Stimulated activated CD8-positive, alpha-beta memory T cell treated with anti-CD3 and anti-CD28 coated beads, Interleukin-15, amount 100 ng/mL, for 24 hours (primary cell): ENCODE measurements at places on chromosomes 2 and 18.

DNA sequence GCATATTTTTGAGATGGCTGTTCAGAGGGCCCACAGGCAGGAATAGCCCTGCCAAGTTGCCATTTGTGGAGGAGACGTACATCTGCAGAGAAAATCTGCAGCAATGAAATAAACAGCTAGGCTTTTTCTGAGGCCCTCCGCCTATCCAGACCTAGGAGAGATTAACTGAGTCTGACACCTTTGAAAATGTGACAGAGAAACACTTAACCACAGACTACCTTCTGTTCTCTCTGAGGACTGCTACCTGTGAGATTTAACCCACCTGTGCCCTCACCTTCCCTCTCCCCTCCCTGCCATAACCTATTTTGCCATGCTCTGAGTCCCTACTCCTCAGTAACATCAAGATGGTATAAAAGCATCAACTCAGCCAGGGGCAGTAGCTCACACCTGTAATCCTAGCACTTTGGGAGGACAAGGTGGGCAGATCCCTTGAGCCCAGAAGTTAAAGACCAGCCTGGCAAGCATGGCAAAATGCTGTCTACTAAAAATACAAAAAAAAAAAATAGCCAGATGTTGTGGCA, 160.3 kb downstream of the TGIF1 start:
- DNase-seq: no peak

GRCh38 chr18:37684590-37684989, 119.0 kb upstream of the CELF4 start:
- DNase-seq: no peak

- no peak for DNase-seq
Observed at GRCh38 chr2:205858881-205859441, 176.7 kb downstream of the NRP2 start.

DNA sequence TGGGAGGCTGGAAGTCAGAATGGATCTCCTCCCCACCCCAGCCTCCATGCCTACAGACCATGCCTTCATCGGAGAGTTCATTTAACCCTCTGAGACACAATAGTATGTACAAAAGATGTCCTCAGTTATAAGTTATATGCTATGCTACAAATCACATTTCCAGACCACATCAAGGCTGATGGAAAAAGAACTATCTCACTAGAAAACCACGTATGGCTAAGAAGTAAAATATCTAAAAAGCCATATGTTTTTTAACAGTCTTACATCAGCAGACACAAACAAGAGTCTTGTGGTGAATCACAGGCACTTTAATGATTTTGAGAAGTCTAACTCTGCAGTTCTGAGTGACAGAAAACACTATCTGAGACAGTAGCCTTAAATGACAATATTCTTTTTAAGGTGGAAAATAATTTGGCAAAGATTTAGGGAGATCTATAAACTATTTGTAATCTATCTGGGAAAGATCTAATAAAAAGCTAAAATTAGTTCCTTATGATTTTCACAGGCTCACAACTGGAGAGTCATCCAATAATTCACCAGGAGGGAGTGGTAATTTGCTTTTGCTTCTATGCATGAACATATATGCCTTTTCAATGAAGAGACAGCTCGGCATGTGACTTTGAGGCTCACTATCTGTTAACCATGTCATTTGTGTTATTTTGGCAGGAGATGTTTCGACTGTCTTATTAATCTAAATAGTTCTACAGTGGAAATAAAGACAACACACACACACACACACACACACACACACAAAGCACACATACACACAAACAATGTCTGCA, 197.5 kb downstream of the IRS1 start:
- DNase-seq: no peak

DNA sequence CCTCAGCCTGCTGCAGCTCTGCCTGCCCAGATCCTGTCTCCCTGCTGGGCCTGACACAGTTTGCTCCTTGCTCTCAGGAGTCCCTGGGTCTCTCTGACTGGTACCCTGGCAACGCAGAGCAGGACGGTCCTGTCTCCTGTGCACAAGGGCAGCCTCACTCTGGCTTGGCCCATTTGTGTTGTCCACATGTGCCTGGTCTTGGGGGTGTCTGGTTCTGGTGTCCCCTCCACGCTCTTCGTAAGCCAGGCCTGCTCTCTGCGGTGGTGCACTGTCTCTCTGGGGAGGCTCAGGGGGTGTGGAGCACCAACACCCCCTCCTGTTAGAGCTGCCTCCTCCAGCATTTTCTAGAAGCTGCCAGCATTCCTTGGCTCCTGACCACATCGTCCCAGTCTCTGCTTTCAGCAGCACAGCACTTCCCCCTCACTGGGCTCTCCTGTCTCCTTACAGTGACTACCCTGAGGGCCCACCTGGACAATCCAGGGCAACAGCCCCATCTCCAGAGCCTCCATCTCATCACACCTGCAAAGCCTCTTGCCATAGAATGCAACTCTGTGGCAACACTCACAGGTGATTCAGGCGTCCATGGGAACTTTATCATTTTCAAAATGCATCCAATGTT, 235.6 kb upstream of the HS6ST1 start:
- no peak for DNase-seq

DNA sequence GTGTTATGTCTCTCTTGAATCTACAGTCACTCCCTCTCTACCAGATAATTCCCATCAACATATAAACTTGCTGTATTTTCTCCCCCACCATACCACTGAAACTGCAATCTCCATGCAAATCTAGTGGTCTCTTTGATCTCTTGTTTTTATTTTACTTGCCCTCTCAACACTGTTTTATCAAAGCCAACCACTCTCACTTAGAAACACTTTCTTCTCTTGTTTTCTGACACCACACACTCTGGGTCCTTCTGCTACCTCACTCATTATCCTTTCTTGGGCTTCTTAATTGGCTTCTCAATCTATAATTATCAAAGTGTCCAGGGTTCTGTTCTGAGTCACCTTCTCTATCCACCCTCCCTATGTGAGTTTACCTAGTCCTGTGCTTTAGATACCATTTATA, 2.0 kb upstream of the MCFD2 start:
- no peak for DNase-seq

DNA sequence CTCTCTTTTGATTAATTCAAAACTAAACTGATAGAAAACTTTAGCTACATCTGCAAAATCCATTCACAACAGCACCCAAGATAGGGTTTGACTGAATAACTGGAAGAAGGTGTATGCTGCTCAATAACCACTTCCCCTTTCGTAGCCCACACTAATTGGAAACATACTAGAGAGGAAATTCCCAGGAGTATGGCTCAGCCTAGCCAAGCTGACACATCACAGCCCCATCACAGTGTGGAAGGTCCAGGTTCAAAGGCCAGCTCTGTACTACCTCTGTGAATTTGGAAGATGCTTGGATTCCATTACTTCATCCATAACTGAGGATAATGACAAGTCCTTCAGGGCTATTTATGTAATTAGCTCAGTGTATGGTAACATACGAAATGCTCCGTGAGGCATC, 185.4 kb downstream of the FBXO15 start:
- no peak for DNase-seq

DNA sequence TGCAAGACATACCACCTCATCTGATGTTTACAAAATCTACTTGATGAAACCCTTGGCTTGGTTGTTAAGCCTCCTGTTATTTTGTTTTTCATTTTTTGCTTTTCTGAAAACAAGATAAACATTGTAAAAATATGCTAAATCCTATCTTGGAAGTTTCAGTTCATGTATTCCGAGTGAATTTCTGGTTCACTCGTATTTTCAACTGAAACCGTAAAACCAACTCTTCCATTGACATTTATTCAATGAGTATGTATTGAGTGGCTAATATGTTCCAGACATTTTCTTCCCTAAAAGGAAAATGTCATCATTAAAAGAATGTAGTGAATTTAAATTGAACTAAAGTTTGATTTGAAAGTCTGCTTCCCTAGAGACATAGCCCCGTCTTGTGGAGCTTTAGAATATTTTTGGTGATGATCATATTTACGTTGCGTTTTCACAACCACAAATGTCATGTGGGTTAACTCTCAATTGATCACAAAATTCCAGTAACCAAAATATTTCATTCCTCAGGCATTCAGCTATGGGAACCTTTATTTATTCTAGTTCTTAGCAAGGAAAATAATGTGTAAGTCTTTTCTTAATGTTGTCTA, 204.2 kb downstream of the MBD2 start:
- DNase-seq: no peak

GRCh38 chr18:3323900-3324299, 62.0 kb downstream of the MYL12B start:
- DNase-seq: no peak

DNA sequence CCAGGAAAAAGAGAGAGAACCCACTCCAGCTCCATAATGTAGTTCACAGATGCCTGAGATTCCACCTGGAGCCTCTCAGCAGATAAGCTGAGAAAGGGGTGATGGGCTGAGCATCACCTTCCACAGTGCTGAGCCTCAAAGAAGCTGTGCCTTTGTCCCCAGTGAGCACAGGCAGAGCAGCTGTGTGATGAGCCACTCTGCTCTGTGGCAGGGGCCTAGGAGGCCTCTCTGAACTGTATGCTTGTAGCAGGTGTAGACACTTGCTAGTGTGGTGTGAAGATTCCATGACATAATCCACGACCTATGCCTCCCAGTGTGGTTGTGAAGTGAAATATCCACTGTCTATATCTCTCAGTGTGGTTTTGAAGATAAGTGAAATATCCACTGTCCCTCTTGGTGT, 70.4 kb upstream of the MGAT4A start:
- no peak for DNase-seq

GRCh38 chr2:200466425-200467418, 43.1 kb downstream of the KCTD18 start:
- DNase-seq: no peak

DNA sequence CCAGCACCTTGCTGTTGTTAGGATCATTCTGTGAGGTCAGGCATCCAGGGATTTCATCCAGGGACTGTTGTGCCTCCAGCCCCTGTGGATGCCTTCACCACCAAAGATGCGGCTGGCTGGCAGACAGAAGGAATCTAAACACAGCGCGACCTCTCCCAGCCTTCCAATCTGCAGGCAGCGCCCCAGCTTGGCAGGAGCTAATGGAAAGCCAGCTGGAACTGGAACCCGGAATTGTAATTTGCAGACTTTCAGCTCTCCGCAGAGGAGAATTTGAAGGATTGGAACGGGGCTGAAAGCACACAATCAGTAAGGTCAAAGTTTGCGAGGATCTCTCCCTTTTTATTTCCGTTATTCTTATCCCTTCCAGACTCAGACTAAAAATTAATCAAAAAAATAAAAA, 127.8 kb downstream of the TRIB2 start:
- no peak for DNase-seq

GRCh38 chr18:50654658-50655550, 95.0 kb downstream of the MAPK4 start:
- no peak for DNase-seq

GRCh38 chr18:79974025-79974654, 9.7 kb downstream of the HSBP1L1 start:
- DNase-seq: no peak

DNA sequence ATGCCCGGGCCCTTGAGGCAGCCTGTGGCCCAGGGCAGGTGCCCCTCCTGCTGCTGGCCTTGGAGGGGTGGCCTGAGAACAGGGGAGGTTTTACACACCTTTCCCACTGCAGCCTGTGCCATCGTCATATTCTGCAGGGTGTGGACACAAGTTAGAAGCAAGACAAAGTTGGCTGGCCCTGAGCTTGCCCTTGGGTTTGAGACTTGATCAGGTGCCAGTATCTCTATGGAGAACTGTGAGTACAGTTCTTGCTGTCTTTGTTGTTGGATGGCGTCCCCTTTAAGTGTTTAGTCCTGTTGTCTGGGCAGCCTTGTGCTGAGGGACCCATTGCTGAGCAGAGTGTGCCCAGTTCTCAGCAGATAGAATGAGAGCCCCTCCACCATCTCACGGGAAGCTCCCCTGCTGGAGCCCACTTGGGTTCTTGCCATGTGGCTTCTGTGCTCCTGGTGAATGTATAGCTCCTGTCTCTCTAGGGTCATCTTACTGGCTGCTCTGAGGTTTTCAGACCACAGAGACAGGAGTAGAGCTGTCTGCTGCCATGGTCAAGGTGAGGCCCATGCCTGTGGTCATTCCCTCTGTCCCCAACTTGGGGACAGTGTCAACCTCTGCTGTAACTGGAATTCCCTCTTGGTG, 115.9 kb downstream of the SH3RF3 start:
- DNase-seq: no peak

DNA sequence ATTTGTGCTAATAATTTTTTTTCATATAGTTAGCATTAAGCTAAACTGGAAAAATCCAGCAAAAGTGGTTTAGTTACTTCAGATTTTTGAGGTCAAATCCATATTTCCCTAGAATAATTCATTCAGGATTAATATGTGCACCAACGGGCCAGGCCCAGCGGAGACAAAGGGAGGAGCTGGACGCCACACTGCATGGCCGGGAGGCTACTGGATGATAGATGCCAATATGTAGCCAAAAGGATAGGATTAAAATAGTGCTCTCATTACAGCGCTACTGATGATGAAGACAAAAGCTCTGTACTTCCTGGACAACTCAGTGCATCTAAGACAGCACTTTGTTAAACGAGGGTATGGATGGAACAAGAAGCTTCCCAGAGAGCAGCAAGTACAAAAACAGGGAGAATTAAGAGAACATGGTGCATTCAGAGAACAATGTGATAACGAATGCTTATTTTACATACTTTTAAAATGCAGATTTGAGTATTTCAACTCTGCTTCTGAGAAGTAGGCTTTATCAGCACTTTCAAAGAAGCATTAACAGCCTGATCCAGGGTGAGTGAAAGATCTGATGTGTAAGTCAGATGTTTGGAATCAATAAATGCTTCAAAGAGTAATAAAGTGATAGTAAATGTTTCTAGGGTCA, 39.8 kb downstream of the PPP4R1 start:
- DNase-seq: no peak

- no peak for DNase-seq
Observed at GRCh38 chr2:68689553-68690537, 44.8 kb upstream of the ARHGAP25 start.

DNA sequence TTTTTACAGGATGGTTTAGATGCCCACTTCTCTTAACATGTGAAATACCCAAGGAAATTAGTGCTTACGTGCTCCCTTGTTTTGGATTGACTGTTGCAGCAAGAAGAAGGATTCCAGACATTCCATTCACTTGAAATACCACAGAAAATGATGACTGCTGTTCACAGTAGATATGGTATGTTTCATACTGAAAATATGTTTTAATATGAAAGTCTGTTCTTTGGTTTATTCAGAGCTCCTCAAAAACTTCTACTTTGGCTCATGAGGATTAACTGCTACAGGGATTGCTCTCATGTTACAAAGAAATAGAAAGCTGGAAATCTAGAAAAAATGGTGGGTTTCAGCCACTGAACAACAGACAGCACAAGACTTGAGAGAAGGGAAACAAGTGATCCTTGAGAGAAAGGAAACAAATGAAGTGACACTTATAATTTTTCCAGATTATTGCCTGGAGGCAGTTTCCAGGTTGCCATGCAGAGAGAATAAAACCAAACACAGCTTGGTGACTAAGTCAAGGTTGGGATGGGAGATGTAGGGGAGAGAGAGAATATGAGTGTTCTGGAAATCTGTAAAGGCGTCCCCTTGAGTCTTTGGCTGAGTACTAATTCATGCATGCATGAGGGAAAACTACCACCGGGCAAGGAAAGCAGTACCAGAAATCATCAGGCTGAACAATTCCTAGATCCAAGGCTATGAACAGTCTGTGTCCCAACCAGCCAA, 348.1 kb downstream of the CLIP4 start:
- no peak for DNase-seq

GRCh38 chr2:44075541-44075940, 79.8 kb upstream of the LRPPRC start:
- no peak for DNase-seq

- no peak for DNase-seq
Observed at GRCh38 chr2:16135196-16135912, 195.0 kb downstream of the MYCN start.
